ENCODE measurements at places on chromosomes 6 and 20.

GRCh38 chr6:16338577-16339264, 100.3 kb downstream of the GMPR start:
- DNase-seq = no peak

GRCh38 chr6:138267971-138268895, 49.9 kb upstream of the PBOV1 start:
- no peak for DNase-seq

DNA sequence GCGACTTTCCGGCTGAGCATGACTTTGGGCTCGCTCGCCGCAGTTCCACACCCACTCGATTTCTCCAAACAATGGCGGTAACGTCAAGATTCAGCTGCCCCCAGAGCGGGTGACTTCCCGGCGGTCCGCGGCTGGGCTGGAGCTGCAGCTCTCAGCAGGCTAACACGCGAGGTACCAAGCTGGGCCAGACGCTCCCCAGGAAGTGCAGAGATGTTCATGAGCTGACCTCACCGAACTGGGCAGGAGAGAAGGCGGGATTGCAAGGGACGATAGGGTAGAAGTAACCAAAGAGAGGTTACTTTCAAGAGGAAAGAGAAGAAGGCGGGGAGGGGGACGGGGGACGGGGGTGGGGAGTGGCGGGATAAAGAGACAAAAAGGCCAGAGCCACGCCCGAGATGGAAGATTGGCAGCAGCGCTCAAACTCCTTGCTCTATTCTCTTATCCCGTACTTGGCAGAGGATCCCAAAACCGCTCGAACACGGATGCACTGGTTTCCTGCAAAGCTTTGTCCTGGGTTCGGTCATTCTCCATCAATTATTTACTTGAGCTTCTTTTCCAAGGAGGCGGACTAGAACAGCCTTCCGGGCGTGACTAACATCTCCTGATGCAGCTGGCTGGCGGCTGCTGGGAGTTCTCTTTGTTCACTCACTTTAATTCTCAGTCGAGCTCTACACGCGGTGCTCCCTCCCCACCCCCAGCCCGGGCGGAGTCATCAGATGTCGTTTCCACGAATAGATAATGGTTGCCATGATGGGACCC, at the start of gene MTCL3:
MTCL3 (minus strand) TSS at position 626 of the 759 bp plus-strand sequence.
- DNase-seq = peak; percentile 72

DNA sequence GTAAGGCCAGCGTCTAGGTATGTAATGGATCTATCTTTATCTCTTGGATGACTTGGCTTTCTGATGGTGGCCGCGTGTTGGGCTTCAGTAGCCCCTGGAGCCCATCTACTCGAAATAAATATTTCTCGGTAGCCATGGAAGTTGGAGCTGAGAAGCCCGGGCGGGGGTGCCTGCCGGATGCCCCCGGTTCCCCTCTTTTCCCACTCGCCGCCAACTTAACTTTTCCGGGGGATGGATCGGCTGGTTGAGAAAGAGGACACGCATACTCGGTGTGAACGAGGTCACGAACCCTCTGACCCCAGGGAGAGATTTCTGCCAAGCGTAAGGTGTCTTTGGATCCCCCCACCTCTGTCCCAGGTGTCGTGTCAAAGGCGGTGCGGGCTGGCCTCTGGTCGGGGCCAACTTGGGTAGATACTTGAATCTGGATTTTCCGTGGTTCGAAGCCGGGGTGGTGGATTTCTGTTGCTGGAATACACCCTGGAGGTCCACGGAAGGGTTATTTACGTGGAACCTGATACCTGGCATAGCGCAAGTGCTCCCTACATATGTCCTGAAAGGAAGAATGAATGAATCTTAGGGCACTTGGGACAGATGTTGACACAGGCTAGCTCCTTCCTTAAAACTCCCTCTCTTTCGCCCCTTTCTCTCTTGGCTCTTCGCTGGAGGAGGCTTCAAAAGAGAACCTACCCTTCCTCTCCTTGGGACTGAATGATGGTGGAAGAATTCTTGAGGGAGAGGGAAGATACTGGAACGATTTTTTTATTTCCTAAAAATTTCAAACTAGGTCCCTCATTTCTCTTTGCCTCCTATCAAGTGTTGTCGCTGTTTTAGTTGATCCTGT, 996 bp downstream of the DOK5 start:
- DNase-seq = no peak

GRCh38 chr20:34871966-34872621, 562 bp downstream of the GGT7 start:
- DNase-seq = no peak

DNA sequence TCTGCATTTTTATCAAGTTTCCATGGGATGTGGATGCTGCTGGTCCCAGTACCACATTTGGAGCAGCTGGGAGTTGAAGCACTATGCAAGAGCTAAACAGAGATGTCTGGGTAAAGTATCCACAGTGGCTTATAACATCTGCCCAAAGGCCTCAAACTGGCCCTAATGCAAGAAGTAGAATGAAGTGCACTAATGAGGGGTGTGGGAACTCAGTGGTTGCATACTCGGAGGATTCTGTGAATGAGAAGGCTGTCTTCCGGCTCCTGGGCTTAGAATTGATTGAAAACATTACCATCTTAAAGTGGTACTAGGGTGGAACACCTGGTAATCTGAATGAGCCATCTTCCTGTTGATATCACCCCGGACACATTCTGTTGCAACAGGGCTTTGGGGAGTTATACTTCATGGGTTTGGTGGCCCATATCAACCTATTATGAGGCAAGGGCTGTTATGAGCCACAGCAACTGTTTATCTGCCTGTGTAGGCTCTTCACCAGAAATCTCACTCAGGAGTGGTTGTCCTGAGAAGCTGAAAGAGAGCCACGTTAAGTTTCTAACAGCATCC, 54.7 kb upstream of the SNRPB2 start:
- DNase-seq = no peak

DNA sequence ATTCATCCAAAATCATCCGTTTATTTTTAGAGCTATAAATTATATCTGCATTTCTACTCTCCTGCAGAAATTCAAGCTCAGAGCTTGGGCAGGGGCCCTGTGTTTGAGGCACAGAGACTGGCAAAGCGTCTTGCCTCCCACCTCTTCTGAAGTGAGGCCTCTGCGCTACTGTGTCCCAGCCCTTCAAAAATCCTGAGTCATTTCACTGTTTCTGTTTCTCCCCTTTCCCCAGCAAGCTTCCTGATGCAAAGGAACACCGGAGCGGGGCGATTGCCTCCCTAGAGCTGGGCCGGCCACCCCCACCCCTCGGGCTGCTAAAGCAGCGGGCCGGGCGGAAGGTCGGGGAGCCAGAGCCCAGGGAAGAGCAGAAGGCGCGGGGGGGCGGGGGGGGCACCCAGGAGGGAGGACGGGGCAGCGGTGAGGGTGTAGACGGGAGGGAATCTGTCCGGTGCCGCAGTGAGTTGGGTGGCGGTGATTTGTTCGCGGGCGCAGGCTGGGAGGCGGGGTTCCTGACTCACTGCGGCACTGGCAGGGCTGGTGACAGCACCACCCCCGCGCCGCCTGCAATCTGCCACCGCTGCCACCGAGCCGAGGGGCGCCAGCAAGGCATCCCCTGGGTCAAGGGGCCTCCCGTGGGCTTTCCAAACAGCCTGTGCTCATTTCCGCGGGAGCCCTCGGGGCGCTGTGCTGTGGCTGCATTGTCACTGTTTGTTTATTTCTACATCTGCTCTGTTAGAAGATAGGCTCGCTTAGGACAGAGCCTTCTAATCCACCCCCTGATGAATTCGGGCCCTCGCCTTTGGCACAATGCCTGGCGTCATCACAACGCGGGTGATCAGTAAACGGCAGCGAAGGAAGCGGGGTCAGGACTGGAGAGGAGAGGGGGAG, 46.5 kb upstream of the SNAP25 start:
- peak; percentile 54 for DNase-seq

DNA sequence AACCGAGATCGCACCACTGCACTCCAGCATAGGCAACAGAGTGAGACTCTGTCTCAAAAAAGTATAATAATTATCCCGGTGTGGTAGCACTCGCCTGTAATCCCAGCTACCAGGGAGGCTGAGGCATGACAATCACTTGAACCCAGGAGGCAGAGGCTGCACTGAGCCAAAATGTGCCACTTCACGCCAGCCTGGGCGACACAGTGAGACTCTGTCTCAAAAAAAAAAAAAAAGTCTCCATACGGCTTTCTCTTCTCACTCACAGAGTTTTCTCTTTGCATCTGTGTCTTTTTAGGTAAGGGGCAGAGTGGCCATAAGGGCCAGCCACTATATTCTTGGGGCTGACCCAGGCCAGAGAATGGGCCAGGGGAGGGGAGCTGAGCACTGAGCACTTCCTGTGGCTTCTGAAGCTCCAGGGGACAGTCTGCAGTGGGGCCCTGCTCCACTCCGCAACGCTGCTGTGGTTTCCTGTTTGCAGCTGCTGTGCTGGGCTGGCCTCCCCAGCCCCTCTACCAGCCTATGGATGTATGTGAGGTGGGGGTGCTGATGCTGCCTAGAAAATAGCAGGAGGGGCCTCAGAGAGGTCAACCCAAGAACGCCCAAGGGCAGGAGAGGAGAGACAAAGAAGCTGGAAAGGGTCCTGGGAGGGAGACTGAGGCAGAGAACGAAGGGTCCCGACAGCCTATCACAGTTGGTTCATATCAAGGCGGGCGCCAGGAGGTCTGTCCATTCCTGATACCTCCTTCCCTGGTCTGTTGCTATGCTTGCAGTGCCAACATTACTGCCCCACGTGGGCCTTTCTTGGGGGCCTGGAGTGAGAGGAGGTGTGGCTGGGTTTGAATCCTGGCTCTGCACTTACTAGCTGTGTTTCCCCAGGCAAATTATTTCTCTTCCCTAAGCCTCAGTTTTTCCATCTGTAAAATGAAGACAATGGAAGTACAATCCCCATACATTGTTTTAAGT, 16.0 kb downstream of the SLA2 start:
- no peak for DNase-seq

- DNase-seq = no peak
These were observed 577.7 kb downstream of the HAO1 start for GRCh38 chr20:7362601-7363000.

- DNase-seq = no peak
These were observed 125.7 kb downstream of the TTLL2 start for GRCh38 chr6:167450626-167451025.

- DNase-seq = no peak
These were observed 103.0 kb downstream of the LMBRD1 start for GRCh38 chr6:69693762-69694161.

GRCh38 chr6:17224056-17224455, 57.1 kb upstream of the RBM24 start:
- no peak for DNase-seq

GRCh38 chr6:38192011-38192410, 372.5 kb downstream of the ZFAND3 start:
- no peak for DNase-seq

DNA sequence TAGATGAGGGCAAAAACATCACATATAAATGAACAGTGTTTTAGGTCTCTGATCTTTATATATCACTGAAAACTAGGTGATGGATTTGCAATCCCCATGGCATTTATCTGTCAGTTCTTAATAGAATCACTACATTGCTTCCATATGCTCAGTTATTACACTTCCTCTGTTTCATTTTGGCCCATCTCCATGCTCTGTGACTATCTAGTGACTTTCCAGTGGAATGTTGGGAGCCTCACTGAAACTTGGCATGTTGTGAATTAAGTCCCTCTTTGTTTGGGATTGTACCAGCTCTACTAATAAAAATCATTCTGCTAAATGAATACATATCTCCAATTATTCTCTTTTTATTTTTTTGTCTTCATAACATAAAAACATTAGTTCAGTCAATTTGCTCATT, 226.1 kb upstream of the CEP162 start:
- no peak for DNase-seq

GRCh38 chr6:80940571-80940970, 811.9 kb downstream of the TENT5A start:
- no peak for DNase-seq

DNA sequence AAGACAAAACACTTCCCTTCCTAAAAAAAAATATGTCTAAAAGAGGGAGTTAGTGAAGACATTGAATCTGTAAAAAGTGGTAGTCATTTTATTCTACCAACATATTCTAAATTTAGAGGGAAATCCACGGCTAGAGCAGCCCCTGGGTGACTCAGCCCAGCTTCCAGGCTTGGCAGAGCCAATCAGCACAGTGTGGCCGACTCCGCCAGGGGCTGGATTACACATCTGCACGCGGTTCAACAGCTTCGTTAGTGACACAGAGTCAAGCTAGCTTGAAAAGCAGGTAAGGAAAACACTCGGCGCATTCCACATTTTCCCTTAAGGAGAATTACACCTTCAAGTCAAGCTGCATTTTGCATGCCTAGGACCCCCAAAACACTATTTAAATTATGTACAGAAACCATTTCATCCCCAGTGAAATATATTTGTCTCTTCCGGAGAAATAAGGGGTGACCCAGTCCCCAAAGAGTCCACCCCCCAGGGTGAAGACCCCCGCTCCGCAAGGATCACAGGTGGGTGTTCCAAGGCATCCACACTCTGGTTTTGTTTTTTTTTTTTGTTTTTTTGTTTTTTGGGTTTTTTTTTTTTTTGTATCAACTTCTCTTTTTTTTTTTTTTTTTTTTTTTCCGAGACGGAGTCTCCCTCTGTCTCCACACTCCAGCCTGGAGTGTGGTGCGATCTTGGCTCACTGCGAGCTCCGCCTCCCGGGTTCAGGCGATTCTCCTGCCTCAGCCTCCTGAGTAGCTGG, 58.4 kb upstream of the ARID1B start:
- no peak for DNase-seq

DNA sequence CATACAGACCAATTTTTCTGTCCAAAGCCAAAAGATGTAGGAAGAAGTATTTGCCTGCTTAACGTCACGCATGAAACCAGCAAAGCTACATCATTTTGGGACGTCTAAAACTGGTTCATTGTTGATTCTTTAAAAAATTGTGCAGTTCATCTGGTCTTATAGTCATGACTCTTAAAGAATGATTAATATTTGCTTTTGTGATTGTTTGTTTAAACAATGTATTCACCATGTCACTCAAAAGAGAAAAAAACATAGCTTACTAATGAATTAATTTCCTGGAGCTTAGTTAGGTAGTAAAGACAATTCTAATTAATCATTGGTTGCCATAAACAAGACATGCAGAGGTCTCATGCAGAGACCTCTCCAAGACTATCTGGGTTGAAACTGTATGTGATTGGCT, 157.3 kb downstream of the RPS12 start:
- DNase-seq = no peak

DNA sequence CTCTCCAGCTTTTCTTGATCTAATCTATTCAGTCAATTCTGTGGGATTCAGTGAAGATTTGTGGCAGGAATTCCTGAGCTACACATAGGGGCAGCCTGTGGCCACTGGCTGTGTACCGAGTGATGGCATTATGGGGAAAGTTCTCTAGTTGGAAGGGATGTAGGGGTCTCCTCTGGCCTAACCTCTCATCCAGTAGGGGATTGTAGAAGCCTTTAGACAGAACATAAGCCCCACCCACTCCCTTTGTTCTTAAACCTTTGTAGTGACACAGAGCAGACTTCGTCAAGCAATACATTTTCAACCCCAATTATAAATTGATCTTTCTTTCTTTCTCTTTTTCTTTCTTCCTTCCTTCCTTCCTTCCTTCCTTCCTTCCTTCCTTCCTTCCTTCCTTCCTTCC, 188.9 kb downstream of the QKI start:
- DNase-seq = no peak

GRCh38 chr6:131419702-131420101, 153.3 kb upstream of the ARG1 start:
- DNase-seq = no peak

- DNase-seq = no peak
These were observed 13.5 kb upstream of the MAFB start for GRCh38 chr20:40702504-40702903.

GRCh38 chr6:145331066-145331465, 404.3 kb downstream of the EPM2A start:
- DNase-seq = no peak

GRCh38 chr20:39700528-39700927, 738.4 kb downstream of the DHX35 start:
- DNase-seq = no peak

Data from anterior cingulate cortex (tissue), 58 donors.